Cardiac muscle cell (in vitro differentiated cells and primary cell): ENCODE measurements at places on chromosomes 1 and 21. TPM values are rescaled to one million over a fixed set of nuclear protein-coding genes. Genes with fewer than 3 reads are reported as not detected.

Gene AJAP1
- total RNA-seq: 0.14 TPM in 1 of 2 replicates, not detected in the other

Gene MIS18A
- 6.8 and 15.1 TPM in 2 replicates for total RNA-seq

DNA sequence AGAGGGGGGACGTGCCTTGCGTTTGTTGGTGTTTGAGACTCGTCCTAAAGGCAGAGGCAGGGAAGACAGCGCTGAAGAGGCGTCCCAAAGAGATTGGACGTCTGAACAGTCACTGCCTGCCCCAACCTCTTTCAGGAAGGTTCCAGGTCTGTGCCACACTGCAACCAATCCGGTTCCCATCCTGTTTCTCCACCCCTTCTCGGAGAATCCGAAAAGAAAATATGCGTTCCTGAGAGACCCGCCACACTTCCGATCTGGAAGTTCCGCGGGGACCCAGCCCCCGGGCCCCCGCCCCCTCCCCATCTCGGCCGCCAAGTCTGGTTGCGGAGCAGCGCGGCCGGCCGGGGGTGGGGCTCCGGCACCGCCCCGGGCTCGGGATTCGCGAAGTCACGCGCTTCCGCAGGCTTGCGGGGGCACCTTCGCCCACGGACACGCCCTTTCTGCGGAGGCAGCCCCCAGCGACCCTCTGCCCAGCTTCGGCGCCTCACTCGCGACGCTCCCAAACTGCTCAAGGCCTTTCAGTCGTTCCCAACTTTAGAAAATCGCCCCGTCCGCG, 124.5 kb upstream of the DPYD start:
- H3K4me1 ChIP-seq: peaks cover 7% of the 10 kb centered on the region
- no peak overlapping the region for H3K27ac ChIP-seq
- H3K27me3 ChIP-seq: peaks cover 91% of the 10 kb centered on the region
- H3K4me3 ChIP-seq: peak overlapping the region; percentile 47

DNA sequence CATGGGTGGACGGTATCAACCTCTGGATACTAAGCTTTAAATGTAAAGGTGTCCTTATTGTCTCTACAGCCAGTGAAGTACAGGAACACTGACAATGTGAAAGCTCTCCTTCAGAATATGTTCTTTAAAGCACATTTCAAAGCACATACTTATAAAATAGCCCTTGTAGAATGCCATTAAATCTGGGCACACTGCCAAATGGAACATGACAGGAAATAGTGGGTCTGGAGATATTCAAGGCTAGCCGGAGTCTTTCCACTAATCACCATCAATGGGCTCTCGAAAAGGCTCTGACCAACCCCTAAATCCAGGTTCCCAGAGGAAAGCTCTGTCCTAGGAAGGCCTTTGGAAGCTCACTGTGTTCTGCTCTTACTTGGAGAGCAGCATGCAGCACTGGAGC, 46.6 kb downstream of the PLD5 start:
- H3K4me1 ChIP-seq: no peaks in the 10 kb centered on the region
- no peak overlapping the region for H3K4me3 ChIP-seq
- no peaks in the 10 kb centered on the region for H3K27me3 ChIP-seq

DNA sequence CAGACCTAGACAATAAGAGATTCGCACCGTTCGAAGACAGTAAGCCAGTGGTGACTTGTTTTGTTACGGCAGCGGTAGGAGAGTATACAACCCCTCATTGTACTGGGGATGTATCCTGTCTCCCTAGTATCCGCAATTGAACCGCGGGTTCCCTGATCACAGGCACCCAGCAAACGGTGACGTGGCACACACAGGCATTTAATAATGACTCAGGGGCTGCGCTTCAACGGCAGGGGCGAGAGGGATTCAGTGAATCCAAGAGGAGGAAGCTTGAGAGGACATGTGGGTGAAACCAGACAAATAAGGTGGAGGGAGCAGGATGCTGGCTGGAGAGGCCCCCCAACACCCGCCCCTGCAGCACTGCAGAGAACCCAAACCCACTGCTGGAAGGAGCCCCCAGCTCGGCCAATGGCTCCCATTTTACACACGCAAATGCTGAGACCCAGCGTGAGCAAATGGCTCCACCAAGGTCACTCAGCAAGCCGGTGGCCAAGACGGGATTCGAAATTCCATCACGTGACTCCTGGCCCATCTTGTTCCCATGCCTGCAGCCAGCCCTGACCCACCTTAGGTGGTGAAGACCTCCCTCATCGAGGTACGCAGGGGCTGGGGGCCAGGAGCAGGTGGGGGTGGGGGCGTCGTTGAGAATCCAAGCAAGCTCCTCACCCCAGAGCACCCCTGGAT, 149.9 kb downstream of the SYF2 start:
- DNase-seq: no peak
- H3K27me3 ChIP-seq: no peaks in the 10 kb centered on the region
- no peak overlapping the region for H3K27ac ChIP-seq

GRCh38 chr1:203033287-203033686, 7.0 kb downstream of the PPFIA4 start:
- no peak overlapping the region for H3K4me3 ChIP-seq
- DNase-seq: no peak
- peaks cover 53% of the 10 kb centered on the region for H3K4me1 ChIP-seq
